ENCODE measurements at places on chromosomes 6 and 20.

GRCh38 chr20:38590676-38591473, 9.9 kb downstream of the ADIG start:
- no peak for DNase-seq

DNA sequence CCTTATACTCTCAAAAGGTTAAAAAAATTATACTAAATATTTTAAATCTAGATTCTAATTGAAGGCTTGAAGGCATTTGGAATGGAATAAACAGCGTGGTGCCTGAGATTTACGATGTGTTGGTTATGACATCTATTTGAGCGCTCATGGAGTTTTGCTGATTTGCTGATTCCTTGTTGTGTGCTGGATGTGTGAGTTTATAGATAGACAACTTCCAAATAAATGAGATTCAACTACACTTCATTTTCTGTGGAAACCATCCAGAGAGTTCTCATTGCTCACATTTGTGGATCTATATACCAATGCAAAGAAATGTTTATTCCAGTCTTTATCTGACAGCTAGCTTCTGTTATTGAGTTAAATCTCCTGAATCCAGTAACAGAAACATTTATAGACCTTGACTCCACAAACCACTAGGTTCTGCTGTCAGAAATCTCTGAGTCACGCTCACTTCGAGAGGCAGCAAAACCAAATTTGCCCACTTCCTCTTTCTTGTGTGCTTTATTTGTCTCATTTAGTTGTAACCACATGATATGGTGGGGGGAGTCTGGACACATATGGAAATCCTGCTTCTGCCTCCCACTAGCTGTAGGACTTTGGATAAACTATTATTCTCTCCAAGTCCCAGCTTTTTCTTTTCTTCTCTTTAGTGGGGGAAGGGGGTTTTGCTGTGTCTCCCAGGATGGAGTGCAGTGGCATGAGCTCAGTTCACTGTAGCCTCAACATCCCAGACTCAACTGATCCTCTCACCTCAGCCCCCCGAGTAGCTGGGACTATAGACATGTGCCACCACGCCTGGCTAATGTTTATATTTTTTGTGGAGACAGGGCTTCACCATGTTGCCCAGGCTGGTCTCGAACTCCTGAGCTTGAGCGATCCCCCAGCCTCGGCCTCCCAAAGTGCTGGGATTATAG, 54.5 kb downstream of the IPCEF1 start:
- DNase-seq = peak; percentile 89

- no peak for DNase-seq
Measured at GRCh38 chr20:58715391-58715800, 22.8 kb downstream of the NPEPL1 start.

GRCh38 chr6:74603322-74604076, 602.4 kb downstream of the COL12A1 start:
- DNase-seq = no peak

DNA sequence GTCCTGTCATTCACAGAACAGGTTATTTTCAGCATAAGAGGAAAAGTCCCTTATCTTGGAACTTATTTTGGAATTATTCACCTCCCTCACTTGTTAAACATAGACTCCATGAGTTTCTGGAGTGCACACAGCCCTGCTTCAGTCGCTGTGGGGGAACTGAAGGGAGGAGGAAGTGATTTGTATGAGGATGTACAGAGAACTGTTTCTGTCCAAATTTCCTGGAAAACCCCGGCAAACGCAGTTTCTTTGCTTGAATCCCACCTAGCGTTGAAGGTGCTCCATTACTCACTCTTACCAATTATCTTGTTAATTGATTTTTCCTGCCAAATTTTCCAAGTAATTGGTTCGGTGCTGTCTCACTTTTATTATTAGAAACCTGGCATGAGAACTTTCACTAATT, 78.0 kb upstream of the AGPAT4 start:
- DNase-seq = no peak

GRCh38 chr6:112202639-112203341, 51.6 kb downstream of the LAMA4 start:
- DNase-seq = peak; percentile 45

DNA sequence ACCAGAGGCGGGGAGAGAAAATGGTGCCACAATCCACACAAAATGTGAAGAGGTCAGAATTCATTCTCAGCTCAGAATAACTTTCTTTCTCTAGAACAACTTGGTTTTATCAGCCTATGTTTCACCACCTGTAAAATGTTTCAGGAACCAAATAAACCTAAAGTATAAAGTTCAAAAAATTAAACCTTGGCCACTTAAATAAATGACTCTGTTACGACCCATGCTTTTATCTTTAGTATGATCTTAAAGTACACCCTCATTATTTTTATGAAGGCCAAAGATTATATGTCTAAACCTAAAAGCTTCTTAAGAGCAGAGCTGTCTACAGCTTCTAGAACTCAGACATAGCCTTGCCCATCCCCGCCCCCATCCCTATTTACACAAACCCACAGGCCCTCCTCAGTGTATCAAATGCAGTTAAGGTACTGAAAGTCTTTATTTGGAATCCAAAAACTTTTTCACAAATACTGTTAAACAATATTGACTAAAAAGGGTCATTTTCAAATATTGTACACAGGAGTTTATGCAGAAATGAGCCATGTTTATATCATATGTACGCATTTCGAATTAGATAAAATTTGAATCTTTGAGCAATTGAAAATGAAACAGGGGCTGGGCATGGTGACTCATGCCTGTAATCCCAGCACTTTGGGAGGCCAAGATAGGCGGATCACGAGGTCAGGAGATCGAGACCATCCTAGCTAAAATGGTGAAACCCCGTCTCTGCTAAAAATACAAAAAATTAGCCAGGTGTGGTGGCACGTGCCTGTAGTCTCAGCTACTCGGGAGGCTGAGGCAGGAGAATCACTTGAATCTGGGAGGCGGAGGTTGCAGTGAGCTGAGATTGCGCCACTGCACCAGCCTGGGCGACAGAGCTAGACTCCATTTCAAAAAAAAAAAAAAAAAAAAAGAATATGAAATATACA, 5.7 kb upstream of the NHSL1 start:
- DNase-seq = no peak

DNA sequence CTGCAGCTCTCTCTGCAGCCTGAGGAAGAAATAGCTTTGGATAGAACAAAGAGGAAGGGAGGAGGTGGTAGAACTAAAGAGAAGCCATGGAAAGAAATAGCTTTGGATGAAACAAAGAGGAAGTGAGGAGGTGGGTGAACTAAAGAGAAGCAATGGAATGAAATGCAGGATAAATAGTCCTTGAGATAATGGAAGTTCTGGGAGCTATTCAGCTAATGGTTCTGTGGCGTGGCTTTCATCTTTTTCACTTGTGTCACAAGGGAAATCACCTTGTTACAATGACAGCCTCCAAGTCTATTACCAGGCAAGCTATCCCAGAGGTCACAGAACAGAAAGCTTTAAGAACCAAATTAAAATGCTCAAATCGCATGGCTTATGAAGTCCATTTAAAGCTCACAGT, 141.3 kb upstream of the ARG1 start:
- DNase-seq = no peak

GRCh38 chr6:105678516-105678915, 275.6 kb upstream of the PREP start:
- peak; percentile 6 for DNase-seq

DNA sequence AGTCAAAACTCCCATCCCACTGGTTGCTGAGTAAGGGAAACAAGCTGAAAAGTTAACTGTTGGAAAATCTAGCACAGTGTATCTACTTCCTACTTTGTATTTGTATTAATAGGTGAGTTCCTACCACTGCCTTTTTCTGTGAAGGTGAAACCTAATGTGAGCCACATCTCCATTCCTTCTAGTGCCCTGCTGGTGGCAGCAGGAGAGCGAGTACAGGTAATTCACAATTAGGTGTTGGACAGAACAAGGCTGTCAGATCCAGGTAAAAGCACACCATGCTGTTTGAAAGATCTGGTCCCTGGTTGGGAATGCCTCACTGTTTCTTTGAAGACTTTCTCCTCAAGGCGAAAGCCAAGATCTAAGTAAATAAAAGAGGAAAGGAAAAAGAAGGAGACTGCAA, 528.4 kb downstream of the PKHD1 start:
- DNase-seq = no peak

Measured in mesenchymal stem cell (in vitro differentiated cells and primary cell).